ENCODE measurements at places on chromosomes 1 and 21. TPM values are rescaled to one million over a fixed set of nuclear protein-coding genes. Genes with fewer than 3 reads are reported as not detected.
A peak's percentile ranks its signal among the peaks of the same experiment; 100 is the strongest.

DNA sequence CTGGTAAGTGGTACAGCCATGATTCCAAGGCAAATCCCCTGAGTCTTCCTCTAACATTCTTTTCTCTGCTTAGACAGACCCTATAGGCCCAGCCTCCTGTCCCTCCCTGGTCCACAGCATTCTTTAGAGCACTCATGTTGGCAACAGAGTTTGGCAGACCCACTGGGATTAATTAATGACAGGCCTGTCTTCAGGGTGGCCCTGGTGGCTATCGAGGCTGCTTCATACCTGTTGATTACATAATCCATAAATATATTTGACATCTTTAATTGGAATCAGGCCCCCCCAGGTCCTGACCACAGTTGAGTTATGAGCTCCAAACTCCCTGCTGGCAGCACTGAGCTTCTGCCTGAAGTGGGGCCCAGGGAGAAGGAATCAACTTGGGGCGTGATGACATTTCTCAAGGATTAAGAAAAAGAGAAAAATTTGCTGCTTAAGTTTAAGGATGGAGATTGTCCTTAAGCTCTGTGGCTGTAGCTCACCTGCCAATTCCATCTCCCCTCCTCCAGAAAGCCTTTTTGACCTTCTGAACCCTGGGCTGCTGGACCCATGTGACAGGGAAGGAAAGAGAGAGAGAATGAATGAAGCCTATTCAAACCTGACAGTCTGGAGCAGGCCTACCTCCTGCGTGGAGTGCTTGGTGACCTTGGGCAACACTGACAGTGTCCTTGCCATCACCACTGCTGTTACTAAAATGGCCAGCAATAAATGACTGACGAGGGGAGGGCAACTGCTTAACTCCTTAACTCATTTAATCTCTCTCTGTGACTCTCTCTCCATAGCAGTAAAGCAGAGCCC, 156.6 kb downstream of the TRABD2B start:
- DNase-seq, result no peak

ABCA4 gene
- 0.57 TPM for total RNA-seq

GRCh38 chr1:239733995-239734394, 347.6 kb downstream of the CHRM3 start:
- no peak for DNase-seq

DNA sequence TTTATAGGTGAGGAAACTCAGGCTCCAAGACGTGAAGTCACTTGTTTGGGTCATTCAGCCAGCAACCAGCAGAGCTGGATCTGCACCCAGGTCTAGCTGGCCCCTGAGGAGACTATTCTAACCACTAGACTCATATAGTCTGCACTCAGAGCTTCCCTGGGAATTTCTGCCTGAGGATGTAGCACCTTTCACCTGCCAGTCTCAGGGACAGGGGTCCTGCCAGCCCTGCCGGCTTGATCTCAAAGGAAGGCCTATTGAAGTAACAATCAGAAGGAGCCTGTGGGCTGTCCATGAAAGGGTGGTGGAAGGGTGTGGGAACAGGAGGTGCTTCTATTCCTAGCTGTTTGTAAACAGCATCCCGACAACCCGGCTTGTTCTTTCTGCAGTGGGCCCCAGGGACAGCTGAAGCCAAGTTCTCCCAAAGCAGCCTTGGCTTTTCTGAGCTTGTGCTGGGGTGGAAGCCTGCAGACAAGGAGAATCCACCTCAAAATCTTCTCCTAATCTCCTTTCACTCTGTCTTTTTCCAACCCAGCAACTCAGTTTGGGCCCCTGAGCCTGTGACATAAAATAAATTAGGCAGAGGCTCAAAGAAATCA, 7.8 kb downstream of the LMOD1 start:
- no peak for DNase-seq

ZNF496 gene
- 34.3 TPM for total RNA-seq

HMGCS2 gene
- total RNA-seq, result not detected

DNA sequence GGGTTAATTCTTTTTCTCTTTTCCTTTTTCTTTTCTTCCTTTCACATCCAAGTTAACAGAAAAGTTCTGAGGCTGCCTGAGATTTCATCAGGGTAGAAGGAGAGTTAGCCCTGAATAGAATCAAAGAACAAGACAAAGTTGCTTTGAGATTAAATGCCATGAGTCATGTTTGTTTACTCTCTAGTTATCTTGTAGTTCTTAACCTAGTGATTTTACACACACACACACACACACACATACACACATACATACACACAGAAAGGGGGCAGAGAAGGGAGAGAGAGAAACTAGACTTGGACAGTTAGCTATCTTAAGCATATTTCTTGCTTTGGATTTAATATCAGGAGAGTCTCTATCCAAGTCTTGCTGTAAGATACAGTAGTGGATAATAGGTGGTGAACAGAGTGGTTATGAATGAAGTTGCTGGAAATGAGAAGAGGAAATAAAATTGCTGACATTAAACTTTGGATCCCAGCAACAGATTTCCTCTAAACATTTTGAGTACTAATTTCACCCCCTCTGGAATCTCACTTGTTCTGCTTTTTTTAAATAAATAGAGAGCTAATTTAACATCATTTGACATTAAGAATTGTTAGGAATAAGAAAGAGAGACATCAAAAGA, 19.9 kb downstream of the PLA2G4A start:
- no peak for DNase-seq

GRCh38 chr1:55503663-55504305, 288.6 kb upstream of the USP24 start:
- DNase-seq, result no peak

GRCh38 chr1:187051618-187052232, 223.0 kb downstream of the PLA2G4A start:
- no peak for DNase-seq

PDZK1IP1 gene
- total RNA-seq, result not detected

- no peak for DNase-seq
Measured at GRCh38 chr21:15061747-15062605, 2.8 kb downstream of the NRIP1 start.

DNA sequence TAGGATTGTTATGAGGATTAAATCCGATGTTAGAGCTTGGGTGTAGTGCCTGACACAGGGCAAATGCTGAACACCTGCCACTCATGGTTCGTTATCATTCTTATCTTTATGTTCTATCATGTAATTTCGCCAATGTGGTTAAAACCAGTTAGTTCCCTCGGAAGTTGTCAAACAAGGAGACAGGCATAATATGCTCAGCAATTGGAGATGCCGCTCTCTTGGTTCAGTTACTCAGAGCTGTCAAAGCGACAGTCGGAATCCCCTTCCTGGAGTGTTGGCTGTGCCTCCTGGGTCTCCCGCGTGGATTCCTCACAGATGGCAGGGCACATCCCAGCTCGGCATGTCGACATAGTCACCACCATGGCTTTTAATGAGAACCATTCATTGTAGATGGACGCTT, 192.2 kb downstream of the ROR1 start:
- DNase-seq, result no peak

DNA sequence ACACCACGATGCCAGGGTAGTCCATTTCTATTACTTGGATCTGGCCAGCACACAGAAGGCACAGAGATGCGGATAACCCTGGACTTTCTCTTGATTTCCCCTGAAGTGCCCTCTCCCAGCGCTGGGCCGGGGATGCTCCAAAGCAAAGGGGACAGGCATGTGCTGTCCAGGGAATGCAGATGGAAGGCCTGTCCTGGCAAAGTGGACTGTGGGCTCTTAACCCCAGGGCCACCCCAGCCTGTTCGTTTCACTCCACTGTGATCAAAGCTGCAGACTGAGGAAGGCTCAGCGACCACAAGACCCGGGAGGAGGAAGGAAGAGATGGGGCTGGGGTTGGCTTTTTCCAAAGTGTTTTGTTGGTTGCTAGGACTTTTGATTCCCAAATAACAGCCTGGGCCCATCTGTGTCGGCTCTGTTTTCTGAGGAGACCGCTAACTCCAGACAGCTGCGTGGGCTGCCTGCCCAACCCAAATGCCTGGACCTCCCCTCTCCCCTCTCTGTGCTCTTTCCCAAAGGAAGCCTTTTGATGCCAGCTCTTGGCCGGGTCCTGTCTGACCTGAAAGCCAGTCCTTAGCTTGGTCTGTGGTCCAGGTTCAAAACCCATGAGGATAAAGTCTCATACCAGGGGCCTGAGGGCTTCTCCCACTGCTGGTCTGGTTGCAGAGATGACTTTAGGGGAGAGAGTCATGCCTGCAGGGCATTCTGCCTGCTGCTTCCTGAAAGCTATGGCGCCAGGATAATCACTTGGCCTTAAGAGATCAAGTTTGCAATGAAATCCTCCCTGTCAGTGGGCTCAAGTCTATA, 119.6 kb upstream of the CD34 start:
- DNase-seq, result no peak

DNA sequence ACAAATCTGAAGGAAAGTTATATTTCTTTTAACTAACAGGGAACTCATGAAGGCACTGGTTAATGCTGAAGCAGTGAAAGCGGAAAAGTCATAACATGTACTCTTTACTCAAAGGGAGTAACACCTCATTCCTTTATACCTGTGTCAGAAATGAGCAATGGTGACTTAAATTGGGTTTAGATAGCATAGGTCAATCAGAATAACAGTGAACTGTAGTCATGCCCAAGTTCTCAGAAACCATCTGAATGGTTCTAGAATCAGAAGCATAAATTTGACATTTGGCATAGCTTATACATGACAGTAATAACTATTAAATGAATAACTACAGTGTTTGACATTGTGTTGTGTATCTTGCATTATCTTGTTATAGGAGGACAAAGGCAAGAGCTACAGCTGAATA, 382.0 kb downstream of the NUF2 start:
- no peak for DNase-seq

DNA sequence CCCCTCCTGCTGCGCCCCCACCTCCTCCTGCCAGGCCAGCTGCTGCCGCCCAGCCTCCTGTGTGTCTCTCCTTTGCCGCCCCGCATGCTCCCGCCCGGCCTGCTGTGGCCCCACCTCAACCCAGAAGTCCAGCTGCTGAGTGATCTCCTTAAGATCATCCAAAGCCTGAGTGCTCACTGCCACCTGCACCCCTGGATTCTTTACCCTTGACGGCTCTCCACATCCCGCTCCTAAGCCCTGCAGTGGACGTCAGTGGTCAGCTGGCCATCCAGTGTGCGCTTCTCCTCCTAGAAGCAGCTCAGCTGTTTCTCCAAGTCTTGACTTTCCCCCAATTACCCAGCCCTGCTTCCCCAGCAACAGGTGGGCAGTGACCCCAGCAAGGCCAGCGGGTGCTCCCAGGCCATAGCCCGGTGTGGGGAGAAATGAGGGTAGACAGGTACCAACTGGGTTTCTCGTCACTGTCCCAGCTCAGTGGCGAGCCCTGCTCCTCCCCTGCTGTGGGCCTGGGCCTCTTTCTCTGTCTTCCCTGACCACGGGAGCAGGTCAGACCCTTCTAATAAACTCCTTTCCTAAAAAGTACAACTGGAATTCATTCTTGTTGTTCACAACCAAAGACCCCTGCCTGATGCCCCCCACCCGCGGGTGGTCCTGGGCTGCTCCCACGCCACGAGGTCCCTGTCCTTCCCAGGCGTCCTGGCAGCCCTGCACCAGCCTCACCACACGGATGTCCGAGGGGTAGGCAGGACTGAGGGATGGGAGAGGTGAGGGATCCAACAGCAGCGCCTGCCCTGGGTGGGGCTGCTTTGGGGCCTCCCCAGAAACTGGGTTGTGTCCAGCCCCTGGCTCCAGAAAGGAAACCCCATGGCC, 1.4 kb downstream of the KRTAP10-7 start:
- DNase-seq, result peak; percentile 75

DNA sequence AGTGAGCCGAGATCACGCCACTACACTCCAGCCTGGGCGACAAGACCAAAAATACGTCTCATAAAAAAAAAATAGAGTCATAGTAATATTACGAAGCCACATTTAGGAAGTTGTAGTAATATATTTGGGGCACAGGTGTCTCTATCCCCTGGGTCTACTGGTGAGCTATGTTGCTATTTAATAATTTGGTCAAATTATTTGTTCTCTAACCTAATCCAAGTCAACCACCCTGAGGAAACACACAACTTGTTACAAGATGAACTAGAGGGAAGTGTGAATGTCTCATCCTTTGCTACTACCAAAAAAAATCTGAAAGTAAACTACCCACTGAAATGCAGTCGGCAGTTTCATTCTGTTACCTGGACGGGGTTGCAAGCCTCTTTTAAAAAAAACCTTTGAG, 35.3 kb downstream of the RGS8 start:
- DNase-seq, result no peak

BCAN gene
- 1.0 TPM for total RNA-seq

LHX8 gene
- total RNA-seq, result not detected

DNA sequence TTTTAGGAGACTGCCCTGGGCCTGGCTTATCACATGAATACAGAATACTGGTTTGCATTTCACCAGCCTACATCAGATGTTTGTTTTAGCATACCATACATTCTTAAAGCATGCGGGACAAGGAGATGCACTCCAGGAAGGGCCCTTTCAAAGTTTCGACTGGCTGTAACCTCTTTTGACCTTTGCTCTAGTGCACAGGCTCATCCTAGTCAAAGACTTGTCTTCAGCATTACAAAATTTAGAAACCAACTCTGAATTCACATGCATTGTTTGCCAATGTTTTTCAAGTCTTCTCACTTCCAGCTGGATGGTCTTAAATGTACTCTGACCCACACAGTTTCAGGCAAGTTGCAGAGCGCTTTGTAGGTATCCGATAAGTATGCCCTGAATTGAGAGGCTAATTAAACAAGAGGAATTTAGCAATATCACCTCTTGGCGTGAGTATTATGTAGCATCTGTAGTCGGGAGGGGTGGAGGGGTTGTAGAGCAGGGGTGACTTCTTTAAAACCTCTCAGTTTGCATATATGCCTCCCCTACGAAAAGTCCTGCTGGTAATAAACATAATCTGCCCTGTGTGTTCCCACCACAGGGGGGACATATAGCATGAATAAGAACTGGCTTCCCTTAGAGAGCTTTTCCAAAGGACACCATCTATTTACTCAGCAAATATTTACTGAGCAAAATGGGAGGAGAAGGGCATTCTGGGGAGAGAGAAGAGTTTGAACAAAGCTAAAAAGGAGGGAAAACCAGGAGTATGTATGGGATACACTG, 24.4 kb upstream of the AHCYL1 start:
- no peak for DNase-seq

PIGR gene
- total RNA-seq, result 0.42 TPM

VWA5B1 gene
- not detected for total RNA-seq

CRYBG2 gene
- 0.42 TPM for total RNA-seq

LENEP gene
- total RNA-seq, result not detected

GRCh38 chr21:43029785-43030184, 45.9 kb downstream of the CBS start:
- no peak for DNase-seq

DNA sequence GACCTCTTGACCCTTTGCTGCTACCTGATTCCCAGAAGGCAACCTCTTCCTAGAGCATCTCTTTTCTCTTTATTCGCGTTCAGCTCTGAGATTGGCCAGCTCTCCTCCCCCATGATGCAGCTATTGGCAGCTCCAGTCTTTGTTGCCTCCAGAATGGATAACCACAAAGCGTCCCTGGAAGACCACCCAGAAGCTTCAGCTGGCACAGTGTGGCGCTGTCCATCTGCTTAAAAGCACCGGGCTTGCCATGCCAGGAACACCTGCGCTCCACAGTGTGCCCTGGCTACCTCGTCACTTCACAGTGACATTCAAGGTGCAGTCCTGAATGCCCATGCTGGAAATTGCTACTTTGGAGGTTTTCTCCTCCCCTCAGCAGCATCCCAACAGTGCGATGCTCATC, 353.9 kb downstream of the LMO4 start:
- DNase-seq, result no peak

- no peak for DNase-seq
Measured at GRCh38 chr21:44455524-44456213, 359 bp downstream of the LRRC3 start.

VWA1 gene
- 99.7 TPM for total RNA-seq

GRCh38 chr1:244548558-244549115, 87.6 kb downstream of the CATSPERE start:
- DNase-seq, result no peak

AGMAT gene
- total RNA-seq, result not detected
